ENCODE measurements at places on chromosomes 11 and 22.

DNA sequence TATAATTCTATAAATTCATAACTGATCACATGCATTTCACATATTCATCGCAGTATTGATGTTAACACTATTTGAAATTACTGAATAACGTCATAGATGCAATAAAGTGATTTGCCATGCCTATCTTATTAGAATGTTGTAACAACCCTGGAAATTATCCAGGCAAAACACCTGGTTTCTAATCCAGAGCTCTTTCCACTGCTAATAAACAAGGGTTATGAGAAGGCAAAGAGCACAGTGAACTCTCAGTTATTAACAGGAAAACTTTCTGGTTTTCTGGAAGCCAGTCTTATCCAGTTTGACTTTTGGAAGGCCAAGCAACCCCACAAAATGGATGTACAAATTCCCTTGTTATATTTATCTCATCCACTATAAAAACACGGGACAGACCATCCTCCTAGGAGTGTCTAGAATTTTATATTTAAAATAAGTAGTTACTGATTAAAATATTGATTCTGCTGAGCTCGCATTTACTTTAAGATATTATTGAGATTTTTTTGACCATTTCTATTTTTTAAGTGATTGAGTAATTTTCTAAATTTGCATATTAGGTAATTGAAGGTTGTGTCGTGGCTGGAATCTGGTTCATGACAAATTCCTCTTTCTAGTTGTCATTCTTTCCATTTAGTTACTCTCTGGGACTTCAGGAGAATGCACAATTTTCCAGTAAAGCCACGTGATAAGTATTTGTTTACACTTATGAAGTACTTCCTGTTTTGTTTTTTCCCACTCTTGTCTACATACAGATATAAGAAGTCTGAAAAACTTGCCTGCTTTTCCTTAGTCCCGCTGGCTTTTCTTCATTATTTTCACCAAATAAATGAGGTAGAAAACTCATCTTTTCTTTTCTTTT, 47.9 kb downstream of the DCUN1D5 start:
- DNase-seq, result no peak

DNA sequence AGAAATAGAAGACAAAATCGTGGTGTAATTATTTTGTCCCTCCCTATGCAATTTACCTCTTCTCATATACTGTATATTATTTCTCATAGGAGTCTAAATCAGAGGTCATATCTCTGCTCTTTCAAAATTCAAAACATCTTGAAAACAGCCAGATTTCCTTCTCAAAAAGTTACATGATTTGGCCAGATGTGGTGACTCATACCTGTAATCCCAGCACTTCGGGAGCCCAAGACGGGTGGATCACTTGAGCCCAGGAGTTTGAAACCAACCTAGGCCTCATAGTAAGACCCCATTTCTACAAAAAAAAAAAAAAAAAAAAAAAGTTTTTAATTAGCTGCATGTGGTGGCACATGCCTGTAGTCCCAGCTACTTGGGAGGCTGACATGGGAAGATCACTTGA, 29.0 kb upstream of the DNAJB7 start:
- DNase-seq, result no peak

DNA sequence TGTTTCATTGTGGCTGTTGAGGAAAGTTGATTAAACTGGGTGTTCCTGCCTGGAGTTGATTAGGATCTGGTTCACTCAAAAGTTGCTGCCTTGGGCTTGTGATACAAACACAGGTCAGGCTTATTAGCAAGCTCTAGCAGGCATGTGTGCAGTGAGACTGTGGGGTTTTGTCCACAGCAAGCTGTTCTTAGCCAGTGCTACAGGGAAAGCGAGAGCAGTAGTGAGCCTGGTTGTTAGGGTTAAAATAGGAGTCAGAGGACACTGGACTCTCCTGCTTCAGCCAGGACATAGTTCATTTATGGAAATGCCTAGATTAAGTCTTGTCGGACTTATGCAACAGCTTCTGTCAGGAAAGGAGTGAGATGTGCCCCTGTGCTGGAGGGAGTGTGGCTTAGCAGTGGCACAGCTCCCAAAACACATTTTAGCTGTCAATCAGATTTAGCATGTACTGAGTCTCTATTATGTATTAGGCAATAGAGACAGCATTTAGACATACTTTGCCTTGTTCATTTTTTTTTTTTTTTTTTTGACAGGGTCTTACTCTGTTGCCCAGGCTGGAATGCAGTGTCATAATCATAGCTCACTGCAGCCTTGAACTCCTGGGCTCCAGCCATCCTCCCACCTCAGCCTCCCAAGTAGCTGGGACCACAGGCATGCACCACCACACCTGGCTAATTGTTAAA, 8.7 kb downstream of the SNRPD3 start:
- DNase-seq, result no peak

DNA sequence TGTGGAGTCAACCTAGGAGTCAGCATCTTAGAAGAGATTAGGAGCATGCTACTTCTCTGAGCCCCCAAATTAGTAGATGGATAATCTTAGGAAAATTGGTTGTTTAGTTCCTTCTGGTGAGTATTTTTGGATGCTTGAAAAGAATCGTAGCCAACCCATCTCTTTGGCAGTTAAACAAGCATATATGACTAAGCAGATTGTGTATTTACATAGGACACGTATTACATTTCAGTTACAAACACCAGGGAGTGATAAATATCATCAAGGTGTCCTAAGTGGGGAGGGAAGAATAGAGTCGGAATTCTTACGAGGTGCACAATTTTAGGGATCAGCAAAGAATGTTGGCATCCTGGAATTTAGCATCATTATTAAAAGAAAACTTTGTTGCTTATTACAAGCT, 13.5 kb downstream of the PLET1 start:
- DNase-seq, result no peak

DNA sequence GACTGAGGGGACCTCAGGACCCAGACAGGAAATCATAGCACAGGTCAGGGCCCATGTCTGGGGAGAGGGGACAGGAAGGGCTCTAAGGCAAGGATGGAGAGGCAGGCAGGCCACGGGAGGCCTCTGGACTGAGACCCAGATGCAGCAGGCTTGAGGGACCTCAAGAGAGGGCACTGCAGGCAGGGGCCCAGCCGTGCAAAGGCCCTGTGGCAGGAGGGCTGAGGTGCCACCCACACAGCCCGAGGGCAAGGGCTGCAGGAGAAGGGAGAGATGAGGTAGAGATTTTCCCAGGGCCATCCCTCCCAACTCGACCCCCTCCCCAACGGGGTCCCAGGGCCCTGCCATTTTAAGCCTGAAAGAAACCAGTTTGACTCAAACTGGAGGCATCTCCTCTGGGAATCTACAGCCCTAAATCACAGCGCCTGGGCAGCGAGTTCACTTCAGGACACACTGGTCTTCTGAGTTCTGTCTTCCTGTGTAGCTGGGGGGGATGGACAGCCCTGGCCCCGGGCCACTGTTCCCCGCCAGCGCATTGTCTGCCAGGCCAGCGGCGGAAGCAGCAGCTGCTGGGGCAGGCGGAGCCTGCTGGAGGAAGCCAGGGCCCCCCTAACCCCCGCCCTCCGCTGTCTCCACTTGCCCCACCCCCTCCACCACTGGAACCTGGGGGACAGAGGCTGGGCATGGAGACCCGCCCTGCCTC, 20.3 kb upstream of the WNT7B start:
- DNase-seq, result no peak

DNA sequence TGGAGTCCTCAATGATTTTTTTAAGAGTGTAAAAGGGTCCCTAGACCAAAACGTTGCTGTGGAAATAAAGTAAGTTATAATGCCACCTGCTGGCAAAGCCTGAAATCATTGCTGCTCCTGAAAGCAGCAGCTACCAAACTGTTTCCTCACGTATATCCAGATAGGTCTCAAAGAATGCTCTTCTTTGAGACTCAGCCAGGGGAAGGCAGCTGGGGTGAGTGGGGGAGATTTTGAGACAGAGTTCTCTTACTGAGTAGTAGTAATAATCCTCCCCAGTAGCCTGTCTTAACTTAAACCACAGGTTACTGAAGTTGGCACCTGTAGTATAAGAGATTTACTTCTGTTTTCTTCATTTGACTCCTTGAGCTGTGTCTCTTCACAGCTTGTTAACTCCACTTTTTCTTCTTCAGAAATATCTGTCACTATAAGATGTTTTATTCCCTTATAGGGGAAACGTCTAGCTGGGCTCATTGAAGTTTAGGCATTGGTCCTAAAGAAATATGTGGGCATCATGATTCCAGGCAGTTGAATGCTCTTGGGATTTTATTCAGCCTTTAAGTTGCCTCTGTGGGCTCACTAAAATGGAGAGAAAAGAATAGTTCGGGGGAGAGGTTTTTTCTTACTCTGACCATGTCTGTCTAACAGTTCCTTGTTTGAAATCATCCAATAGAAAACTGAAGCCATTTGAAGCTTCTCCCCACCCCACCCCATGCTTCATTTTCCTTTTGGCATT, 77.9 kb downstream of the BTBD10 start:
- DNase-seq, result no peak

GRCh38 chr11:105033781-105034180, 1.2 kb downstream of the CASP1 start:
- DNase-seq, result no peak

- DNase-seq, result peak; percentile 78
These were observed 33.6 kb downstream of the ASRGL1 start for GRCh38 chr11:62370743-62371440.

- DNase-seq, result peak; percentile 77
These were observed at the start of gene LDLRAD3 for GRCh38 chr11:35943713-35944502. Gene LDLRAD3 (plus strand): TSS chr11:35944062. CDS start chr11:35944099, 37 bp downstream.

- DNase-seq, result no peak
These were observed 7.7 kb downstream of the BLID start for GRCh38 chr11:122108192-122108799.

DNA sequence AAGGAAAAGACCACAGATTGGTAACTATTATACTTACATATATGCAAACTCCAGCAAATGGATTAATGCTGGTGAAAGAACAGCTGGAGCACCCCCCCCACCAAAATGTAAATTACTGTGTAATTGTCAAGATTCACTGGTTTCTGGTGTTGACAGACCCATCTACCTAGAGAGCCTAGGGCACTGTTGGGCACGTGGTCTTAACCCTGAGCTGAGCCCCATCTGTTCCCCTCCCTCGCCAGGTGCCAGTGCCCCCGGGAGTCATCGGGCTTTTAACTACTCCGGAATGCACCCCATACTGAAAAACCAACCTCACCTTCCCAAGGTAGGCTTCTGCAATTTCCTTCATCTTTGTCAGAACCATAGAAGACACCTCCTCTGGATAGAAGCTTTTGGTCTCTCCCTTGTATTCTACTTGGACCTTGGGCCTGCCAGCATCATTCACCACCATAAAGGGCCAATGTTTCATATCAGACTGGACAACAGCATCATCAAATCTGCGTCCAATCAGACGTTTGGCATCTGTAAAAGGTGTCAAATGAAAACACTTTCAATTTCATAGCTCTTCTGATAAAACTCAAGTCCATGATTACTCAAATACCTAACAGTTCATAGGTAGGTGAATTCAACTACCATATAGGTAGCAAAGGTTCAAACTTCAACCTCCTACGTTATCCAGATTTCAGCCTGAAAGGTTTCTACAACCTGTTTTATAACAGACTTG, 1.5 kb downstream of the HSPA8 start:
- no peak for DNase-seq

All from natural killer cell treated with Interleukin-12 subunit alpha and Interleukin-12 subunit beta and Interleukin-15 and Interleukin-18, amount 100 ng/mL, for 72 hours (primary cell).